Type B pancreatic cell (in vitro differentiated cells): ENCODE measurements at places on chromosomes 6 and 20.

DNA sequence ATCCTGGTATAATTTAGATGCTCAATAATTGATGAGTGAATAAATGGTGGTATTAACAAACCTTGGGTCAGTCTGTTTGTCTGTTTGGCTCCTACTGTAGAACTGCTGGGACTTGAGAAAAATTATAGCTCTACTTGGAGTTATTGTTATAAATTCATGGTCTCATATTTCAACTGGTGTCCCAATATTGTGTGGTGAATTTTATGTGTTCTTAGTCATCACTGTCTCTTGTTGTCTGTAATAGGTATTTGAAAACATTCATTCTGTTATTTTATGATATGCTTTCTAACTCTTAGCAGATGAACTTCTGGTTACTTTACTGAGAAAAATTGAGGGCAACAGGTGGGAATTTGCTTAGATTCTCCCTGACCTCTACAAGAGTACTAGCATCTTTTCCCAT lies 221.4 kb downstream of the CDKAL1 start:
- DNase-seq: no peak

GRCh38 chr20:59151820-59152219 lies 11.8 kb upstream of the ZNF831 start:
- no peak for DNase-seq

DNA sequence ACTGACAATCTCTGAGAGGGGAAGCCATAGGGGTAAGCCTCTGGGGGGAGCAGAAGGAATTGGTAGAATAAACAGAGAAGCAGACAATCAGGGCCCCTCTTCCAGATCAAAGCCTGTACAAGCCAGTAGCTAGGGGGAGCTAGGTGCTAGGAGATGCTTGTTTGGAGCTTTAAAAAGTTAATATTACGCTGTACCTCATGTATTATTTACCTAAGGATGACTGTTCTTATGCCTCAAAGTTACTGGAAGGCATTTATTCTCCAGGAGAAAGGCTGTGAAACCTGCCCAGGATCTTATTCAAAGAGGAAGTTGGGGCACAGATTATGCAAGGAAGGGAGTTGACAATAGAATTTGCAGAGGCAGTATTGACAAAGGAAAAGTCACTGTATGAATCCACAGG lies 111.8 kb upstream of the SLC35F1 start:
- DNase-seq: no peak

- DNase-seq: peak; percentile 89
Measured at GRCh38 chr6:43454696-43455530, 435 bp downstream of the DLK2 start.

GRCh38 chr6:126665551-126665950 lies 325.6 kb downstream of the CENPW start:
- no peak for DNase-seq

GRCh38 chr20:24490598-24490997 lies 21.2 kb downstream of the SYNDIG1 start:
- no peak for DNase-seq

- no peak for DNase-seq
Measured at GRCh38 chr20:22223236-22223635, 361.1 kb downstream of the FOXA2 start.

DNA sequence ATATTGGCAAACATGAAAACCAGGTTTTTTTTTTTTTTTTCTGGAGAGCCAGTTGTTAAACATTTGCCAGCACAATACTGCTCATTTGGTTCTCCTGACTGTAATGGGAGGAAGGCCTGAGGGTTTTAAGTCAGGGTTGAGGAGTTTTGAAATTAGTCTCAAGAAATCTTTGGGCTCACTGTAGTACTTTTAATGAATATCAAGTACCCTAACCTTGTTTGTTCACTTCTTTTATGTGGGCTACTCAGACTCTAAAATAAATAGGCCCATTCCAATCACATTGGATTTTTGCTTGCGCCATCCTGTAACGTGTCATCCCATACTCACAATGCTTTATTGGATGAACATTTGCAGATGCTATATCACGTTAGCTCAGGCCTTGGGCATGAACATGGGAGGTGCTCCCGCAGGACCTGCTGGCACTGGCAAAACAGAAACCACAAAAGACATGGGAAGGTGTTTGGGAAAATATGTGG lies 146.9 kb downstream of the DNAH8 start:
- DNase-seq: no peak

DNA sequence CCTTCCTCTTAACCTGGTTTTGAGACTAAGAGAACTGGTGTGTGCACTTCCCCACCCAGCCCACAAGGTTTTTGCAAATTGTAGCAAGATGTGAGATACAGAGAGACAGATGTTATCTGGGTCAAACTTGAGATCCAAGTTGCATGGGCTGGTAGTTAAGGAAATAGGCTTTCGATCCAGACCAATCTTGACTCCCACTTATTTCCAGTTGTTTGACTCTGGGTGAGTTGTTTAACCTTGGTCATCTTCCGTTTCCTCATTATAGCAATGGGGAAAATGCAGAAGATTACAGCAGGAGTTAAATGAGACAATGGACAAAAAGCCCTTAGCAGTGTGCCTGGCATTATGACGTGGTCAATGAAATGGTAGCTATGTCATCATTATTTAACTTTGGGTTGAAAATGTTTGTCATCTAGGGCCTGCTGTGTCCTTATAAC lies 1.7 kb downstream of the SNX21 start:
- DNase-seq: no peak
